ENCODE measurements at places on chromosomes 12 and 14. TPM values are rescaled to one million over a fixed set of nuclear protein-coding genes. Genes with fewer than 3 reads are reported as not detected.
A peak's percentile ranks its signal among the peaks of the same experiment; 100 is the strongest.

DNA sequence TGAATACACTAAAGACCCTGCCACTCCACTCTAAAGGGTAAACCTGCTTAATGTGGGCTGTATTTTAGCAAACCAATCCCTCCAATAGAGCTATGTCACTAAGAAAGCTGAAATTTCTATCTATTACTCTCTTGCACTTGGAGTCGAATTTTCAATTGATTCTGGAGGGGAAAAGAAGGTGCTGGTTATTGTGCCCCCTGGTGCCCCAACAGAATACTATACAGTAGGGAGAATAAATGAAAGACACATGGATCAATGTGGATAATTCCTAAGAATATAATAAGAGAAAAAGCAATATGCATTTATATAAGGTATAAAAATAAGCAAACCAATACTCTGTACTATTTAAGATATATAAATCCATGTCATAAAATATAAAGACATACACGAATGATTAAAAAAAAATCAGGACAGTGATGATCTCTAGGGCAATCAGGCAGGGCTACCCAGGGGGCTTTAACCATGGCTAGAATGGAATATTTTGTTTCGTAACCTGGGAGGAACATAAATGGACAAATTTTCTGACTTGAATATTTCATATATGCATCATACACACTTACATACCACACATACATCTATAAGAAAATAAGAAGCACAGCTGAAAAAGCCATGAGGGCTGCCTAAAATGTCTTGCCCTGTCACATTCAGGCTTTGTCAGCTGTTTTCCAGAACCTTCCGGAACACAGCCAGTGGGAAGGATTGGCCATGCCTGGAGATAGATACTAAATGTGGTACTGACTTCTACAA lies 54.4 kb downstream of the EFCAB11 start:
- H3K36me3 ChIP-seq, result no peaks in the 10 kb centered on the region
- H3K27ac ChIP-seq, result no peak overlapping the region
- H3K4me3 ChIP-seq, result no peak overlapping the region
- peak; percentile 41 for DNase-seq
- H3K4me1 ChIP-seq, result no peaks in the 10 kb centered on the region

GRCh38 chr12:16449459-16449858 lies 102.0 kb downstream of the MGST1 start:
- H3K36me3 ChIP-seq, result no peaks in the 10 kb centered on the region
- H3K27me3 ChIP-seq, result no peaks in the 10 kb centered on the region
- no peaks in the 10 kb centered on the region for H3K4me1 ChIP-seq

DNA sequence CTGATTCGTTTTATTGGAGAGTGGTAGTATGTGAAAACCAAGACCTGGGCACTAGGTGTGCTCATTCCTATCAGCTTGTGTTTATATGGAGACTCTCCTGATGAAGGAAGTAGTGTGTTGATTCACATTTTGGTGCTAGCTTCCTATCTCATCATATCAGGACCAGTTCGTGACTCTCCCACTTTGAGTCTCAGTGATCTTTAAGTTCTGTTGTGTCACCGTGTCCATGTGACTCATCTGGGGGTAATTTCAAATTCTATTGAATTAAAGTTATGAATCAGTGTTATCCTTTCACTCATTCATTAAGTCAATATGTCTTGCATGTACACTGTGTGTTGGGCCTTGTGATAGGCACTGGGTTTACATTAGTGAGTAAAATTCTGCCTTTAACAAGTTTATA lies 180.2 kb downstream of the CACNA1C start:
- no peaks in the 10 kb centered on the region for H3K4me1 ChIP-seq
- DNase-seq, result no peak
- no peak overlapping the region for H3K27ac ChIP-seq
- no peak overlapping the region for H3K4me3 ChIP-seq
- no peaks in the 10 kb centered on the region for H3K27me3 ChIP-seq
- no peaks in the 10 kb centered on the region for H3K36me3 ChIP-seq

DNA sequence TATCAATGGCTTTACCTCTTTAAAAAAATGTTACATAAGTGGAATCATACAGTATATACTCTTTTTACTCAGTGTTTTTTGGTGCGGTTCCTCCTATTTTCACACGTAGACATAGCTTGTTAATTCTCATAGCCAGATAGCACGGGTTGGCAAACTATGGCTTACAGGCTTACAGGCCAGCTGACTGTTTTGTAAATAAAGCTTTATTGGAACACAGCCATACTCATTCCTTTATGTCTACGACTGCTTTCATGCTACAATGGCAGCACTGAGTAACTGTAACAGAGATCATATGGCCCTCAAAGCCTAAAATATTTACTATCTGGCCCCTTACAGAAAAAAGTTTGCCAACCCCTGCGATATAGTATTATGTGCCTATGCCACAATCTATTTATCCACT lies 5.8 kb upstream of the DAAM1 start:
- DNase-seq, result no peak
- H3K4me3 ChIP-seq, result no peak overlapping the region
- H3K27me3 ChIP-seq, result peaks cover 3% of the 10 kb centered on the region
- no peaks in the 10 kb centered on the region for H3K36me3 ChIP-seq
- H3K27ac ChIP-seq, result no peak overlapping the region

- no peak for DNase-seq
- H3K4me3 ChIP-seq, result no peak overlapping the region
- no peaks in the 10 kb centered on the region for H3K4me1 ChIP-seq
- H3K27ac ChIP-seq, result no peak overlapping the region
- H3K36me3 ChIP-seq, result peaks cover 80% of the 10 kb centered on the region
Measured at GRCh38 chr12:67305544-67305943, 36.4 kb downstream of the CAND1 start.

DNA sequence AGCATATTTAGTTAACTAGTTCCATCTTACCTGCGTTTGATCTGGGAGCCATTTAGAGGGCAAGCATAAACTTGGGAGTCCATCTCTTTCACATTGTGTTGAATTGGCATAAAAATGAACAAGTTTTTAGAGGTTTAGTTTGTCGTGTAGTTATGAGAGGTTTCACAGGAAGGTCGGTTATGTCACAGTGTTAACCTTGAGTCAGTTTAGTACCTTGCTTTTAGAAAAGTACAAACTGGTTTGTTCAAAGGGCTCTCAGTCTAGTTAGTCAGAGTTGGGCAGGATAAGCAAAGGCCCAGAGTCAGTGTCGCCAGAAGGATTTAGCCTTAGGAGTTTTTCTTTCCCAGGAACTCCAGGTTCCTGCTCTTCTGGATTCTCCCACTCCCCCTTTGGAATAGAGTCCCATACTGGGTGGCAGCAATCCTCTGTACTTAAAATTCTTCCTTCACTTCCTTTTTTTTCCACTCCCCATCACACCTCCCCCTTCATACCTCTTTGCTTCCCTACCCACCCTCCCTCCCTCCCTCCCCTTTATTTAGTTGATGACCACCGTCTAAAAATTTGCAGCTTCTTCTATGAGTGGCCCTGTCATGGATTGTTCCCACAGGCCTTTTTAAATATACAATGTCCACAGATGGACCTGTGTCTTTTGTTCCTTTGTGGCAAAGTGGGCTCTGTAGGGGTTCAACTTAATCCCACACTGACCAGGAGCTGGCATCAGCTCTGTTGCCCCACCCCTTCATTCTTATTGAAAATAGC lies 12.1 kb downstream of the PCBP2 start:
- H3K27ac ChIP-seq, result no peak overlapping the region
- H3K4me3 ChIP-seq, result no peak overlapping the region
- DNase-seq, result no peak
- no peaks in the 10 kb centered on the region for H3K27me3 ChIP-seq

DNA sequence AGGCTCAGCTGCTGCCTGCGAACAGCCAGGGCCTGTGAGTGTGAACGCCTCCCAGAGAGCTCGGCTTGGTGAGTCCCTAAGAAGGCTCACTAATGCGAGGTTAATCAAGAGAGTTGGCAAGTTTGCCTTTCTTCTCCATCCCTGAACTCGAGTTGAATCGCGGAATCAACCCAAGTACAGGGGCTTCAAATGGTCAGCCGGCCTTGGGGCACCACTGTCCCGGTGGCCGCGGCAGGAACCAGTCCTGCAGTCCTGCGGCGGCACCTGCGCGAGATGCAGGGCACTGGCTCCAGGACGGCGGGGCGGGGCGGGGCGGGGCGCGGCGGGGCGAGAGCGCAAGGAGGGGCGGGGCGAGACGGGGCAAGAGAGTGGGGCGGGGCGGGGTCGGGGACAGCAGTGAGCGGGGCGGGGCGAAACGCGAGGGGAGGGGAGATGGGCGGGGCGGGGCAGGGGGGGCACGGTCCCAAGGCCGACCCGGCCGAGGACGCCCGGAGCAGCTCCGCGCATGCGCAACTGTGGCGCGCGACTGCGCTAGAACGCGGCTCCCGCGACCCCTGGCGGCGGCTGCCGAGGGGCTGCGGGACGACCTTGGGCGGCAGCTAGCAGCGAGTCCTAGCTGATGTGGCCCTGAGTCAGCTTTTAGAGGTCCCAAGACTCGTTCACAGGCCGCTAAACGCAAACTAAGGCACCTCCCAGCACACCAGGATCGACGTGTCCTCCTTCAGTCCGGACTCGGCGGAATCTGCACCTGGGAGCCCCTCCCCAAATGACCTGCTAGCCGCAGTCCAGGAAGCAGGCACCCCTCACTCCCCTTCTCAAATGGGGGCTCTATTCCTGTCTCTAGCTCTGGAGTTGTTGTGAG lies 58.0 kb downstream of the TTC7B start:
- no peaks in the 10 kb centered on the region for H3K36me3 ChIP-seq
- peak; percentile 96 for DNase-seq
- peaks cover 29% of the 10 kb centered on the region for H3K4me1 ChIP-seq
- peak overlapping the region; percentile 71 for H3K27ac ChIP-seq

DNA sequence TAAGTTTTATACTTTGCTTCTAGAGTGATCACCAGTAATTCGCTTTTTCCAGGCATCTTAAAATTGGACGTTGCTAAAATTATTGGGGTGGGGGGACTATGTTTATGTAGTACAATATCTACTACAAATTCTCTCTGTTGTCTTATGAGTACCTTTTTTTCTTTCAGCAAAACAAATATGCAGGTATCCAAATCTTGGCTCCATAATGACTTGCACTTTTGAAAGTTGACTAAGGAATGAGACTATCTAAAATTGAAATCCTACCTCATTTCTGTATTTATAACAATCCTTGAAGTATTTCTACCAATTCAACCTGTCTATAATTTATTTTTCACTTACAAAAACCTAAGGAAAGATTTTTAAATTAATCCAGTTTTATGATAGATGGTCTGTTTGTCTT lies 2.4 kb downstream of the DYNC1H1 start:
- no peak overlapping the region for H3K27ac ChIP-seq
- peaks cover 1% of the 10 kb centered on the region for H3K36me3 ChIP-seq
- H3K27me3 ChIP-seq, result no peaks in the 10 kb centered on the region
- H3K4me3 ChIP-seq, result no peak overlapping the region

PTPRQ gene
- not detected for total RNA-seq

DENND5B gene
- 55.3 TPM for total RNA-seq

Measured in B cell (primary cell).